ENCODE measurements at places on chromosomes 12 and 14.

GRCh38 chr14:37272569-37272968 is 74.8 kb downstream of the MIPOL1 start:
- DNase-seq, result no peak

DNA sequence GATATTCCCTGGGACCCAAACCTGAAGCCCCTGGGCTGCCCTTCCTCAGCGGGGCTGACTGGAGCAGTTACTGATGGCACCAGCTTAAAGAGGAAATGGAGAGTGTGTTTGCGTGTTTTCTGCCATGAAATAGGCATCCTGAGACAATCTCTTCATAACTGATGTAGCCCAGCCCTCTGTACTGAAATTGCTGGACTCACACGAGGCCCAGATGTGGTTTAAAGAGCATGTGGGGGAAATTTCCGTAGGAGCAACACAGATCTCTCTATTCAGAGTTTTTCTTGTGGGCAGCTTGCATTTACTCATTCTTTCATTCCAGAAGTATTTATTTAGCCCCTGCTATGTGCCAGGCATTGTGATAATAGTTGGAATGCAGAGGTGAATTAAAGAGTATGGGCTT is 782.1 kb upstream of the TBX3 start:
- DNase-seq, result no peak

GRCh38 chr14:76810953-76811400 is 1.7 kb downstream of the ANGEL1 start:
- peak; percentile 34 for DNase-seq

- no peak for DNase-seq
These were observed 923.0 kb upstream of the TMEM132C start for GRCh38 chr12:127343940-127344339.

Measured in IMR-90 (cell line).